ENCODE measurements at places on chromosomes 6 and 20.
A peak's percentile ranks its signal among the peaks of the same experiment; 100 is the strongest.

DNA sequence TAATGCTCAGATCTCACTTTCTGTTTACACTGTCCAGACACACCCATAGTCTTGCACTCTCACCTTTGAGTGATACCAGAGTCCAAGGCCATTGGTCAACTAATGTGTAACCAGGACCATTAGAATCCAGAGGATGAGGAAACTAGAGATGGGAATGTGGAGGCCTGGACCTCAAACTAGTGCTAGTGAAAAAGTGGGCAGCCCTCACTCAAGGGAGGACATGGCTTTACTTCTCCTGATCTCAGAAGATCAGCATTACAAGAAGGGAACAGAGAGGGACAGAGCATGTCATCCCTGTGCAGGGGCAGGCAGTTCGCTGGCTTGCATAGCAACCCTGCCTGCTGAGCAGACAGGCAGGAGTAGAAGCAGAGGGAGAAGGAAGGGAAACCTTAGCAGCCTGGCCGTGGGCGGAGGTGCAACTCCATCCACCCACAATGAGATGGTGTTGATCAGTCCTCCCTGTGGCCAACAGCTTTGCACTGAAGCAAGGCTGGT lies 22.6 kb upstream of the XRN2 start:
- DNase-seq = no peak

- DNase-seq = no peak
These were observed 100.0 kb upstream of the CARMIL1 start for GRCh38 chr6:25179051-25179778.

- DNase-seq = no peak
These were observed 47.3 kb downstream of the RNF217 start for GRCh38 chr6:125009578-125009977.

GRCh38 chr6:169131390-169131789 lies 122.3 kb downstream of the THBS2 start:
- DNase-seq = no peak

DNA sequence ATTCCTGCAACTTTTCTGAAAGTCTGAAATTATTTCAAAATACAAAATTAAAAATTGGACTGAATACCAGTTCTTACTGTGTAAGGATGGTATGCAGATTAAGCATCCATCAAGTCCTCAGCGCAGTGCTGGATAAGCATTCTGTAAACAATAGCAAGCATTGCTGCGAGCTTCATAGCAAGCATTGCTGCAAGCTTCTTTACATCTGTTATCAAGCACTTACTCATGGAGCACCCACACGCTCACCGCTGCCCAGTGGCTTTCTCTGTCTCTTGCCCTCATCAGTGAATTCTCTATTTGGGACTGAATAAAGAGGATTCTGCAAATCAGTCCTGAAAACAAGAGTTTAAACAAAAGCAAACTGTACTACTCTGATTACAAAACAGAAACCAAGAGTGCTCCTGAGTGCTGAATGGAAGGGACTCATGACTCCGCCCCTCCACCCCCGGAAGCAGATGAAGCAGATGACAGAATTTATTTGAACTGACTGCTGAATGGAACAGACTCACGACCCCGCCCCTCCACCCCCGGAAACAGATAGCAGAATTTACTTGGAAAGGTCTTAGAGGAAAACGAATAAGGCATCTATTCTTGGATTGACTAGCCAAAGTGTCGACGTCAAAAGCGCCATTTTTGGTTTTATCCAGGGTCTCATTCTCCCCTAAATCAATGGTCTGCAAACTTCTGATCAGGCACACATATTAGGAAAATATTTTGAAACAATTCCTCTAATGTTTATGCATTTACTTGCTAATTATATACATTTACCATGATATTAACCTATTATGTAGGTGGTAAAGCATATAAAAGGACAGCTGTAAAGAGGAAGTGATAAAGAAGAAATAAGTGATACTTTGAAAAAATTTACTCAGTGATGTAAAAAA lies 22.1 kb upstream of the EYA2 start:
- no peak for DNase-seq

- no peak for DNase-seq
These were observed 358.6 kb downstream of the BTBD9 start for GRCh38 chr6:38281126-38281525.

GRCh38 chr6:142885182-142885867 lies 59.7 kb downstream of the HIVEP2 start:
- DNase-seq = no peak

DNA sequence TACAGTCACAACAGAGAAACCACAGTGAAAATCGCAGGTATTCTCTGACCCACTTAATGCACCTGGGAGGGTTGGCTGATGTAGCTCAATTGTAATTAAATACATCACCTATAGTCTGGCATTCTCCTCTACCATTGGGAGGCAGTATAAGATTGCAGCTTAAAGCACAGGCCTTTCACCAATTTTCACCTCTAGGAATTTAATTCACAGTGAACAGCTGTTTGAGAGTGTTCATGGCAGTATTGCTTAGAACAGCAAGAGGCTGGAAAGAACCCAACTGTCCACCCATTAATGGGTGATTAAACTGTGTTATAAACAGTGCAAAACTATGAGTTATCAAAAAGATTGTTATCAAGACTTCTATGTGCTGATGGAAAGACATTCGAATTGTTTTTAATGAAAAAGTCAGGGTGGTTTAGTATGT lies 2.0 kb downstream of the EDEM2 start:
- peak; percentile 40 for DNase-seq
